Hematopoietic multipotent progenitor cell treated with erythropoietin and hydrocortisone succinate and interleukin-3 and kit ligand, for 15 days (in vitro differentiated cells): ENCODE measurements at places on chromosomes 16 and 17.

DNA sequence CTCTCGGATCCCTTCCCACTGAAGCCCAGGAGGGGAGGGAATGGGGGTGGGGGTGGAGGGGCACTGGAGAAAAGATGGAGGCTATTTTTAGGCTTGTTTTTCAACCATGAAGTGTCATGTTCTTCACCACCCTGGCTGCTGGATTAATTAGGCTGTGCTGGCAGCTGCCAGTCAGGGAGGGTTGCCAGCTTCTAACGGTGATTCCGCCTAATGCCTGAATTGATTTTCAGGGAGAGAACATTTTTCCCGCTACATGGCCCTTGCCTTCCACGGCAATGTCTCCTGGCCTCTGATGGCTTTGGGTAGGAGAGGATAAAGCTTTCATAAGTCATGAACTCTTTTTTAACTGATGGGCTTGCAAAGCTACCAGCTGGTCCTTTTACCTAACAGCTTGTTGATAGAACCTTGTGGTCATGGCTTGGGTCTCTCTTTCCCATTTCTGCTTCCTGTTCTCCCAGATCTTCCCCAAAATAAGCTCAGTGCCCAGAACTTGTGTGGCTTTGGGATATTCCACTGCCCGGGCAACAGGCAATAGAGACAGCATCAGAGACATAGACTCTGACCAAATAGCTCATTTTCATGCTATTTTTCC is 167.4 kb downstream of the PITPNC1 start:
- DNase-seq, result no peak

GRCh38 chr16:64428463-64429113 is 693.3 kb downstream of the CDH11 start:
- no peak for DNase-seq

- no peak for DNase-seq
These were observed 1.6 kb upstream of the SLC5A10 start for GRCh38 chr17:18950346-18950745.

DNA sequence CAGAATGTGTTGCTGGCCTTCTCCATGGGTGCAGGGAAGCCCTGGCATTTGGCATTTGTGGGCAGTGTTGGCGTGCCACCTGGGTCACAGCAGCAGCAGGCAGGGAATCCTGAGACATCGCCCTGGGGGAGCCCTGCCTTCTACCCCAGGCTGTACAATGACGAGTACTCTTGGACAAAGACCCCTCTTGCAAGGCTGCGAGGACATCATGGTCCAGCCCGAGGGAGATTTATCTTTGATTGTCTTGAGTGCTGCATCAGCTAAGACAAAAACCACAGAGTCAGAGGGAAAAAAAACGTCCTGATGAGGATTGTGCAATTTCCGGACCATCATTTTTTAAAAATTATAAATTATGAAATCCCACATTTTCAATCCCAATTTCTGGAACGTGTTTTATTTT is 3.7 kb downstream of the CRISPLD2 start:
- DNase-seq, result no peak

DNA sequence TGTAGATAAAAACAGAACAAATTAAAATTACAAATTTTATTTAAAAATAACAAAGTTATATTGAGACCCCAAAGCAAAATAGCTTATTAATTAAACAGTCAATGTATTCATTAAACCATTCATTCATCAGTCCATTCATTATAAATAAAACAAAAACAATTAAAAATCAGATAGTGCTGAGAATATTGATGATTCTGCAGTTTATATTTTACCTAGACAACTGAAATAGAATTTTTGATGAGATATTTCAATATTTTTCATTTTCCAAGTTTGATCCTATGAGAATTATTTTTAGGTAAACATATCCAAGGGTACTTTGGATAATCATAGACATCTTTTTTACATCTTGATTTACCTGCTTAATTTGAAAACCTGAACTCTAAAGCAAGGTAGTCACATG is 15.2 kb upstream of the NETO2 start:
- DNase-seq, result no peak

- DNase-seq, result no peak
These were observed 55.7 kb downstream of the SREBF1 start for GRCh38 chr17:17780922-17781590.

- no peak for DNase-seq
These were observed 423.9 kb upstream of the MAF start for GRCh38 chr16:80024443-80024842.

DNA sequence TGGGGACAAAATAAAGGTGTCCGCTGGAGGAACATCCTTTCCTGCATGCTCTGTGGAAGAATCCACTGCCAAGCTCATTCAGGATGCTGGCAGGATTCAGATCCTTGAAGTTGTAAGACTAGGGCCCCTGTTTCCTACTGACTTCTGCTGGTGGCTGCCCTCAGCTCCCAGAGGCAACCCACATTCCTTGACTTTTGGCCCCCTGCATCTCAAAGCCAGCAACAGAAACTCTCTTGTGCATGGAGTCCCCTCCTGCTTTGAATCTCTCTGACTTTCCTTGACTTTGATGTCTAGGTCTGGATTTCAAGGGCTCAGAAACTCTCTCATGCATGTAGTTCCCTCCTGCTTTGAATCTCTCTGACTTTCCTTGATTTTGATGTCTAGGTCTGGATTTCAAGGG is 461.5 kb downstream of the WWOX start:
- no peak for DNase-seq

GRCh38 chr17:44079877-44080821 is 9.6 kb downstream of the G6PC3 start:
- DNase-seq, result no peak

GRCh38 chr17:30812218-30813177 is 12.0 kb downstream of the CRLF3 start:
- DNase-seq, result no peak

- no peak for DNase-seq
These were observed 5.5 kb downstream of the TEPSIN start for GRCh38 chr17:81233316-81233715.

DNA sequence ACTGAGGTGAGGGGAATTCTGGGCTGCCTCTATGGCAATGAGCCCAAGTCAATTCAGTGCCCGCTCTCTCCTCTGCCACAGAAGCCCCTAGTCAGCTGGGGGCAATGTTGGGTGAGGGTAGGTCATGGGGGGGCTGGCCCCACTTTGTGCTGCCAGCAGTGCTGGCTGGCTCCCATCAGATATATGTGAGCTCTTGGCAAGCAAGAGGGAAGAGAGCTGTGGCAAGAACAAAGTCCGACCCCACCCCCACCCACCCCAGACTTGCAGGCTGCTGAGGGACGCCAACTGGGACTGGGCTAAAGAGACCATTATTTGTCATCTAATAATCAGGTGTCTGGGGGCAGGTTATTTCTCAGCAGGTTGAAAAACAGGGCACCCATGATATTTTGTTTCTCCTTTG is 89.4 kb downstream of the YPEL2 start:
- no peak for DNase-seq

GRCh38 chr16:4241928-4242283 is at the start of gene SRL:
Gene SRL, minus strand, starts transcription at chr16:4242080. Its CDS starts 13 bp downstream, at chr16:4242067.
- no peak for DNase-seq

DNA sequence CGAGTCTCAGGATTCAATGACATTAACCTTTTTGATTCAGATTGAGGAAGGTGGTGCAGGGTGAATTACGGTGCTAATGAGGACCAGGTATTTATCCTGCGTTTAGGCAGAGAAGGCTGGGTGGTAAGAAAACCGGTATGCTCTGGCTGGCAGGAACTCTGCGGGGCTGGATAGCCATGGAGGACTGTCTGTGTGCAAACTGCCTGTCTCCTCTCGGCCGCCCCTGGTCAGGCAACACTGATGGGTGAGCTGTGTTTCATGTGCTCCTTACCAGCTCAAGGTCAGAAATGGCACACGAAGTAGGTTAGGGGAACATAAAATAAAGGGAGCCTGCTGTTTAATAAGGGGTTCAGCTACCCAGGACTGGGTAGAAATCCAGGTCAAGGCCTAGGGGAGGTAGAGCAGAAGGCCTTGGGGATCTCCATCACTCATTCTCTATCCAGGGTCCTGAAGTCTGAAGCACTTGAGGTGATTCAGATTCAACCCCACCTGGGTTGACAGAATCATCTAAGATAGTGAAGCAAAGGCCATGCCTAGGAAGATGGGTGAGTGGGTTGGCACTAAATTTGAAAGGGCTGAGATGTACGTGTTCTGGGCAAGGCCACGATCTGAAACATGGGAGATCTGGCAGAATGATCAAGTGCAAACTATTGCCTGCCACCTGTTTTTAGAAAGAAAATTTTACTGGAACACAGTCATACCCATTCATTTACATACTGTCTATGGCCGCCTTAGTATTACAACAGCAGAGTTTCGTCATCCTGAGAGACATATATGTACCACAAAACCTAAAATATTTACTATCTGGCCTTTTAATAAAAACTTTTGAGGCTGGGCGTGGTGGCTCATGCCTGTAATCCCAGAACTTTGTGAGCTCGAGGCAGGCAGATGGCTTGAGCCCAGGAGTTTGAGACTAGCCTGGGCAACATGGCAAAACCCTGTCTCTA is 292.5 kb downstream of the XYLT1 start:
- DNase-seq, result no peak

DNA sequence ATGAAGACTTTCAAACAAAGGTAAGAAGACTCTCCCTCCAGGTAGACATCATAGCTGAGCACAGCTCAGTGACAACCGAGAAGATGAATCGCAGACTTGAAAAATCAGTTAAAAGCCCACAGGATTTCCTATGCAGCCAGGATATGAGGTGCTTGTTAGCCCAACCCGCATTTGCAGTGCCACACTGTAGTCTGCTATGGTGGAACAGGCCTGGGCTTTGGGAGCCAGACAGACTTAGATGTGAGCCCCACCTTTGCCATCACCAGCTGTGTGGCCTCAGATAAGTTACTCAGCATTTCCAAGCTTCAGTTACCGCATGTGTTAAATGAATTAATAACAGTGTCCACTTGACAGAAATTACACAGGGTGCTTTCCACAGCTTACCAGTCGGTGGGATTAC is 204.4 kb upstream of the HS3ST3A1 start:
- DNase-seq, result peak; percentile 2

GRCh38 chr17:14775731-14776492 is 475.0 kb downstream of the HS3ST3B1 start:
- DNase-seq, result no peak

- no peak for DNase-seq
These were observed 79.1 kb downstream of the C17orf67 start for GRCh38 chr17:56754523-56755208.

DNA sequence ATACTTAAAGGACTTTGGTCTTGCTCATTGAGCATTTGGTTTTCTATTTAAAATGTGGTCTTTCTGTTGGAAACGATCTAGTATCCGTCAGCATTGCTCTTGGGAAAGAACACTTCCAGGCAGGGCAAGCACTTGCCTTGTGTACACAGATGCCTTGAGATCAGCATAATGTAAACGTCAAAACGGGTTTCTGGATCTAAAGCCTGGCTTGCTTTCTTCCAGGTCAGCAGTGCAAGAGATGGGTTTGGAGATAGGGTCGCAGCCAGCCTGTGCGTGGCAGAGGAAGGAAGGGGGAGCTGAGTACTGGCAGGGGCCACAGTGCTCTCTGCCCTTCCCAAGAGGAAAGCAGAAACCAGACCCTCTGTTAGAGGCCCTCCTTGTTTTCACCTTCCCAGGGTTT is 175.5 kb downstream of the LGALS9B start:
- DNase-seq, result no peak

GRCh38 chr17:27489045-27489715 is 32.9 kb downstream of the KSR1 start:
- DNase-seq, result peak; percentile 56

DNA sequence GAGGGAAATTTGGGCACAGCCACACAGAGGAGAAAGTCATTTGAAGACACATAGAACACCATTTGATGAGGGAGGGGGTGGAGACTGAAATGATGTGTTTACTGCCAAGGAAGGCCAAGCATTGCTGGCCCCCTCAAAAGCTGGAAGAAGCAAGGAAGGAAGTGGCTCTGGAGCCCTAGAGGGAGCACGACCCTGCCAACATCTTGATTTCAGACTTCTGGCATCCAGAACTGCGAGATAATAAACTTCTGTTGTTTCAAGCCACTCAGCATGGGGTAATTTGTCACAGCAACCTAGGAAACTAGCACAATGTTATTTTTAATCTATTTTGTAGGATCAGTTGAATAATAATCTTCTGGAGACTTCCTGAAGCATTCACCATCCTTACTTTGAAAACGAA is 314.8 kb upstream of the GOT2 start:
- no peak for DNase-seq

DNA sequence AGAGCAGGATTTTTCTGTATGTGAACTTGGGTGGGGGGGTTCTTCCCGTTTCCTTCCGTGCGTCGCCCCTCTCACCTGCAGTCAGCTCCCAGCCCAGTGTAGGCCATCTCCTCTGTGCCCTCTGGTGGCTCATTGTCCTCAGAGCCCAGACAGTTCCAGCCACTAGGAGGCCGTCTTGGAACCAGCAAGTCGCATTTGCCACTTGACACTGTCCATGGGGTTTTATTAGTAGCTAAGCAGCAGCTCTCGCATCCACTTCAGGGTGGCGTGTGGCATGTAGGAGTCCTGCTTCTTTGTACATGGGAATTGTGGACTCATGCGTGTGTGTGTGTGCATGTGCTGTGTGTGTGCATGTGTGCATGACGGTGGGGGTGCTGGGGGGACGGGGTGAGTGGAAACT is 74.0 kb downstream of the SEC14L1 start:
- peak; percentile 67 for DNase-seq

GRCh38 chr17:62854098-62854680 is 46.1 kb upstream of the MARCHF10 start:
- DNase-seq, result no peak

DNA sequence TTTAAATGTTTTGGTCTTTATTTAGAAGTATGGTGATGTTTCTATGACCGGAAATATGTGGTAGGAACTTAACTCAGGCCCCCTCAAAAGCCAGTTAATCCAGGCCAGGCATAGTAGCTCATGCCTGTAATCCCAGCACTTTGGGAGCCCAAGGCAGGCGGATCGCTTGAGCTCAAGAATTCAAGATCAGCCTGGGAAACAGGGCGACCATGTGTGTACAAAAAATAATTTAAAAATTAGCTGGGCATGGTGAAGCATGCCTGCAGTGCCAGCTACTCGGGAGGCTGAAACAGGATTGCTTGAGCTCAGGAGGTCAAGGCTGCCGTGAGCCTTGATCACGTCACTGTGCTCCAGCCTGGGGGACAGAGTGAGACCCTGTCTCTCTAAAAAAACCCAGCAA is 10.3 kb downstream of the RSL1D1 start:
- DNase-seq, result no peak

GRCh38 chr17:73342050-73342522 is 30.3 kb upstream of the CDC42EP4 start:
- DNase-seq, result no peak

DNA sequence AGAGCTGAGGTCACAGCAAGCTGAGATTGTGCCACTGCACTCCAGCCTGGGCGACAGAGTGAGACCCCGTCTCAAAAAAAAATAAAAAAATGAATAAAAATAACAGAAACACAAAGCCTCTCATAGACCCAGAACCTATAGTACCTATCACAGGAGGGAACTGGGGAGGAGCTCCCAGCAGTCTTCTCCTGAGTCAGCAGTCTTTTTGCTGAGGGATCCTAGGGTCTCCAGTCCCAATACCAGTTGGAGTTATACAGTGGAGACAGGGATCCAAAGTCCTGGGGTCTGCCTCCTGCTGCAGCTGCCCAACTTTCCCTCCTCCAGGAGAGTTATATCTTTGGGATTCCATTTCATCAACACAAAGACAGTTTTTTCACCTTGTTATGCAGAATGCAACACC is 3.7 kb upstream of the TMUB2 start:
- no peak for DNase-seq
